ENCODE measurements at places on chromosomes 3 and 15.

- DNase-seq: no peak
Observed at GRCh38 chr3:5309171-5309570, 121.7 kb downstream of the EDEM1 start.

GRCh38 chr15:62799919-62800318 lies 242.6 kb upstream of the TPM1 start:
- DNase-seq: no peak

GRCh38 chr15:66761726-66762595 lies 59.9 kb downstream of the SMAD6 start:
- DNase-seq: no peak

- DNase-seq: no peak
Observed at GRCh38 chr3:57740027-57740426, 16.1 kb upstream of the SLMAP start.

GRCh38 chr15:56683908-56684307 lies 49.4 kb downstream of the ZNF280D start:
- no peak for DNase-seq

DNA sequence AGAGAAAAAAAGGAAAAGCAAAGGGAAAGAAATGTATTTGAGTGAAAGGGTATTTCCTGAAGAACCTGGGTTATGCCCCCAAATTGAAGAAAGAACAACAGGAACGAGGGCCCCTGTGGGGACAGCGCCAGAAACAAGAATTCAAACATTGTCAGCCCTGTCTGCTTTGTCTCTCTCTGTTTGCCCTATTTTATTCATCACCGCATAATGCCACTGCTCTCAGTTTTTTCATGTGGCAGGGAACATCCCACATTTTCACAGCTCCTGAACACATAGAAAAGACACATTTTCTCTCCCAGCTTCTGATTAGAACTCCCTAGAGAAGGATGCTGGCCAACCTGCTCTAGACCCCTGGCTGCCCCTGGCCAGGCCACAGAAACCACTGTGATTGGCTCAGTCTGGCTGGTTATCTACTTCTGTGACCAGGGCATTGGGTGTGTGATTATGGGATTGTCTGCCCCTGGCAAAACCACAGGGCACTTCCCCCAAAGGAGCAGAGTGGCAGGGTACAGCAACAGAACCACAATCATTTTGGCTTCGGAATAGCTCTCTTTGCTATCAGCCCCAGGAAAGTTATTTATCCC lies 31.3 kb upstream of the CCDC54 start:
- DNase-seq: no peak

GRCh38 chr3:29440413-29441305 lies 159.8 kb downstream of the RBMS3 start:
- DNase-seq: no peak

GRCh38 chr3:174100744-174101143 lies 703.2 kb downstream of the NLGN1 start:
- no peak for DNase-seq

GRCh38 chr15:93372865-93373223 lies 283.8 kb upstream of the RGMA start:
- DNase-seq: no peak

DNA sequence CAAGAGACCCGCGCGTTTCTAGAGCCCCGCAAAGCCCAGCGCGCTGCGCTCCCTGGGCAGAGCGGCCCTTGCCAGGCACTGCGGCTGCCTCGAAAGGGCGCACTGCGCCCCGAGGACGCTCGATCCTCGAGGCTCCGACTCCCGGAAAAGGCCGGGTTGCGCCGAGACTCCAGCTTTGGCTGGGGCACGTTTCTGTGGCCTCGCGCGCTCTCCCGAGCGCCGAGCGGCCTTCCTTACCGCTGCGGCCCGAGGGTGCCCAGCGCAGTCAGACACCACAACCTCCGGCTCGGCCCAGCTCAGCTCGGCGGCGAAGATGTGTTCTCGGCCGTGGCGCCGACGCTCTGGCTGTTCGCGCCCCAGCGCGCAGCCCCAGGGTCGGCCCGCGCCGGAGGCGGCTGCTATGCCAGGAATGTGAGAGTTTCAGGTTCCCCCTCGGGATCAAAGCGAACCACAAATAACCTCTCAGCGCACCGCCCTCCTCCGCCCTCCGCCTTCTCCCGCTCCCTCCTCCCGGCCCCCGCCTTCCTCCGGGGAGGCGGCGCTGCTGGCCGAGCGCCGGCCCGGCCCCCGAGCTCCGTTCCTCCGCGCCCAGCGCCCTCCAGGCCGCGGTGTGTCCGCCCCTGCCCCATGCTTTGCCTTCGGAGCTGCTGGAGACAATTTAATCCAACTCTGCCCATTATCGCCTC lies at the start of gene AMOTL2:
Gene AMOTL2, minus strand, starts transcription at position 343 of the 686 bp plus-strand sequence. CDS start 3,014 bp downstream, outside the sequence.
- no peak for DNase-seq

GRCh38 chr3:71778353-71778752 lies 6.6 kb downstream of the PROK2 start:
- DNase-seq: no peak

GRCh38 chr3:168117059-168117458 lies 21.3 kb upstream of the GOLIM4 start:
- DNase-seq: no peak

GRCh38 chr15:39140060-39140604 lies 440.7 kb upstream of the THBS1 start:
- DNase-seq: no peak

GRCh38 chr15:68601206-68602197 lies 22.7 kb downstream of the CORO2B start:
- no peak for DNase-seq

DNA sequence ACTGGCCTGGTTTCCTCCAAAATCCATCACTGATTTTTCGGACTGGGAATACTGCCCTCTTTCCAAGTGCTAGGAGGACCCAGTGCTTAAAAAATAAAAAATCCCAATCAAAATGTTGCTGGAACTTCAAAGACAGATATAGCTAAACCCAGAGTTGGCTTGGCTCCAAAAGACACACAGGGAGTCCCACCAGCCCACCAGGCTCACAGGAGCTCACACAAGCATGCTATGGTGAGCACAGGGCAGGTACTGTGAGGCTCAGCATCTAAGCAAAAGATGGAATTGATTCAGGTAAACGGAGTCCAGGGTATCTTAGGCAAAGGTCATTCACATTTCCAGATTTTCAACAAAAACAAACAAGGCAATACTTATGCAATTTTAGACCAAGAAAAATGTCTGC lies 3.7 kb downstream of the TRANK1 start:
- DNase-seq: no peak

DNA sequence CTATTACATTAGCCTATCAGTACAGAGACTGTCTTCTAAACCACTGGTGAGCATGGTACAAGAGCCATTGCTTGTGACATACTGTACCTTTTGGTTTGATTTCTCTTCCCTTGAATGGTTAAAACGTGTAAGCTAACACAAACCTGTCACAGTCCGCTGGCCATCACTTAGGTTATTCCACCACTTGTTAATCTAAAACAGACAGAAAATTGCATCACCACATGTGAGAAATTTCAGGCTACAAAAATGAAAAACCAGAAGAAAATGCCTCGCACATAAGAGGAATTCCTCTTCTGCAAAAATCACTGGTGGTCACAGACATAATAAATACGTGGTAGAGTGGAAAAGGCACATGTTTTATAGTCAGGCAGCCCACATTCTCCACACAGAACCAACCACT lies 22.1 kb downstream of the PARL start:
- no peak for DNase-seq

DNA sequence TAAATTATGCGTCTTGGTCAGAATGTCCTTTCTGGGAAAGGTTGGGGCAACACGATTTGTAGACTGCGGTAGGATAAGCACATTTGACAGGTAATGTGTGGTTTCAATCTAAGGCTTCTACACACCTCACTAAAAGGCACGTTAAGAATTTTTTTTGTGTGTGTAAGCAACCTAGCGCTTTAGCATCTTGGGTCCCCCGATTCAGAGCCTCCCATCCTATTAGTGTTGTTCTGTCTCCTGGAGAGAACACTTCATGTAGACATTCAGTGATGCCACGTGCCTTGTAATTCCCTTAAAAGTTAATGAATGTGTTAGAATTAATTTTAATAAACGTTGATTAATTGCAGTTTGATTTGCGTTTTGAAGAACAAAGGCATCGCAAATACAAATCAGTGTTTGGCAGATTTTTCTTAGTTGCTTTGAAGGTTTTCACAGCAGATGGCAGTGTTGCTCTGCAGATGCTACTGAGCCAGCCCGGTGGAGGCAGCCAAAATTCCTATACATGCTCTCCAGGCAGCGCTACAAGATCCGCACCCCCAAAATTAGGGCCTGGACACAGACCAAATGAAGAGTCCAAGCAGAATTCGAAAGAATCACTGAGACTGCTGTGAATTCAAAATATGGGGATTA lies 63.5 kb downstream of the OTOL1 start:
- no peak for DNase-seq

- no peak for DNase-seq
Observed at GRCh38 chr3:110804856-110805255, 266.8 kb upstream of the NECTIN3 start.

- no peak for DNase-seq
Observed at GRCh38 chr3:108342837-108343486, 46.6 kb downstream of the HHLA2 start.

- no peak for DNase-seq
Observed at GRCh38 chr3:8780279-8780678, 10.9 kb upstream of the OXTR start.

DNA sequence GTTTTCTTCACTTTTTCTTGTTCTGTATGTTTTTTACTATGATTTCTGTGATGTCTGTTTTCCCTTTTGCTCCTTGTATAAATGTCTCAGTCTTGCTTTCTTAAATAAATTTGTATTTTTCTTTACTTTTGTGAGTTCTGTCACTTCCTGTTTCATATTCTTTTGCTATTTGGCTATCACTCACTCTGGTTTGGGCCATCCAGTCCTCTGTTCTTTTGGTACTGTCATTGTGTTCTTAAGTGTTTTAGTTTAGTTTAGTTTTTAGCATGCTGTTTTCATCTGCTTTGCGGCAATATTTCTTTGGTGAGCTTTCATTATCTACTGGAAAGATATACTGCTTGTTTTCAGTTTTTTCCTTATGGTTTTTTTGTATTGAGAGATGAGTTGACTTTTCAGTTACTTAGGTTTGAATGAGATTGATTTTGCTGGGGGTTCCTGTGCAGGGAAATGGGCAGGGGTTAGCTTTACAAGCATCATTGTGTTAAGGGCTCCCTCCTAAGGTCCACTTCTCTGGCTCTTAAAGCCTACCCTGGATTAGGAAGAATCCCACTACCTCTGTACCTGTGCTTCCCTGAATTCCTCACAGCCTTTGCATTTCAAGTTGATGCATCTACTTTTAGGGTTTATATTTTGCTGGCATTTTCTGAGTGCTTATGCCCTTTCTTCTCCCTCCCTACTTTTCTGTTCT lies 35.1 kb downstream of the PDCD6IP start:
- no peak for DNase-seq

GRCh38 chr3:40845447-40845846 lies 320.7 kb downstream of the ZNF621 start:
- no peak for DNase-seq

DNA sequence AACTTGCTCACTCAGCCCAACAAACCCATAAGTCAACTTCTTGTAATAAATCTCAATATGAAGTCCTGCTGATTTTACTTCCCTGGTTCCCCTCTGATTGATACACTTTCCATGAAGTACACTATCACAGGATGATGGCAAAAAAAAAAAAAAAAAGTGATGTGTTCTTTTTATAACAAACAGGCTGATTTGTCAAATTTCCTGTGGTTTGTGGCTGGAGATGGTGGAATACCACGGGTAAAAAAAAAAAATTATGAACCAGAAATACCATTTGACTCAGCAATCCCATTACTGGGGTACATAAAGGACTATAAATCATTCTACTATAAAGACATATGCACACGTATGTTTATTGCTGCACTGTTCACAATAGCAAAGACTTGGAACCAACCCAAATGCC lies 10.7 kb upstream of the SERPINI2 start:
- no peak for DNase-seq

DNA sequence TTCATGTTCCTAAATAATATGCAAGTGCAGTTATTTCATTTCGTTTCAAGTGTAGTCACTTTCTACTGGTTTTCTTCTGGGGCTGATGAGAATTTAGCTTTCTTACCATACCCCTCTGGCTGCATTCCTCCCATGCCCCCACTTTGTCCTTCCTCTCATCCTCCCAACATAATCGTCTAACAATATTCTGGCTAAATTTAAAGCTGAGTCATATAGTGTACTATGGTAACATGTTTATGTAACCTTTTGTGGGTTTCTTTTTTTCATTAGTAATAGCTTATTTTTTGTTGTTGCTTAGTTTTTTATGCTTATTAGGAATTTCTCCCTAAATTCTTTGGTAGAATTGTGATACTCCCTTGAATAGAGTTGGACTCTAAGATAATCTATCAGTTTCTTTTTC lies 30.5 kb downstream of the DUT start:
- DNase-seq: no peak

GRCh38 chr3:12655701-12656100 lies 8.2 kb downstream of the RAF1 start:
- no peak for DNase-seq

DNA sequence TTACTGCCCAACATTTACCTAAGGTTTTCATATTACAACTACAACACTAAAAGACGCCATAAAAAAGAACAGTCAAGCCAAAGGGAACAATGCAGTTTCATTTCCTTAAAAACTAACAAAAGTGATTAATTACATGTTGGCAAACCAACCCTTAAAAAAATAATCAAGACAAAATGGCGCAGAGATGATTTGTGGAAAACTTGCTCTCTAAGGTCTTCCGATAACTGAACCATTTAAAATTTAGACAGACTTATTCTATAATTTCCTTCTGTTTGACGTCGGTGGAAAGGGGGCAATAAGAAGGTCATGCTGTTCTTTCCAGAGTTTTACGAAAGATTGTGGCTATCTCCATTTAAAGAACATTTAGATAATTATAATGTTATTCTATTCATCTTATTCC lies 87.6 kb downstream of the RYK start:
- no peak for DNase-seq

DNA sequence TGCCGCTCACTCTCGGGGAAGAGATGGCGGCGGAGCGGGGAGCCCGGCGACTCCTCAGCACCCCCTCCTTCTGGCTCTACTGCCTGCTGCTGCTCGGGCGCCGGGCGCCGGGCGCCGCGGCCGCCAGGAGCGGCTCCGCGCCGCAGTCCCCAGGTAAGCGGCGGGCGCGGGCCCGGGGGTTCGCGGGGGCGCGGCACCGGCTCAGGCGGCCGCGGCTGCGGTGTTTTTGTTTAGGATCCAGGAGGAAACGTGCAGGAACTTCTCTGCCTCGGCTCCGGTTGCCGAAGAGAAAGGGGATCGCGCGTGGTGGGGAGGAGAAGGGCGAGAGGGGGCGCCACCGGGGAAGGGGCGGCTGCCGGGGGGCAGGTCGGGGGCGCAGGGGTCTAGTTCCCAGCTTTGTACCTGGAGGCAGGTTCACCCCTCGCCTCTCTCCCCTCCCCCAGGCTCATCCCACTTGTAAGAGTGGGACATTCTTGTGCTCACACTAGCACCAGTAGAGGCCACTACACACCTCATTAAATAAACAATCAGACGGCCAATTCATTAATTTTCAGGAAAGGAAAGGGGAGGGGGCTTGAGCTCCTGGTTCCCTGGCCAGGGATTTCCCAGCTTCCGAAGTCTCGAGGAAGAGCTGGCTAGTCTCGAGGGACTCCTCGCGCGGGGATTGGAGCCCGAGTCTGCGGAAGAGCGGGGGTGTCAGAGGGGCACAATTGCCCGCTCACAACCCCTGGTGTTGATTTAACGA lies 562 bp downstream of the NEO1 start:
- DNase-seq: no peak
